Omental fat pad (tissue), 4 donors: ENCODE measurements at places on chromosomes 3 and 15.

GRCh38 chr3:113828600-113828999 is 10.0 kb upstream of the GRAMD1C start:
- DNase-seq, result no peak

- no peak for DNase-seq
These were observed 437.1 kb downstream of the SHQ1 start for GRCh38 chr3:72411126-72411525.

DNA sequence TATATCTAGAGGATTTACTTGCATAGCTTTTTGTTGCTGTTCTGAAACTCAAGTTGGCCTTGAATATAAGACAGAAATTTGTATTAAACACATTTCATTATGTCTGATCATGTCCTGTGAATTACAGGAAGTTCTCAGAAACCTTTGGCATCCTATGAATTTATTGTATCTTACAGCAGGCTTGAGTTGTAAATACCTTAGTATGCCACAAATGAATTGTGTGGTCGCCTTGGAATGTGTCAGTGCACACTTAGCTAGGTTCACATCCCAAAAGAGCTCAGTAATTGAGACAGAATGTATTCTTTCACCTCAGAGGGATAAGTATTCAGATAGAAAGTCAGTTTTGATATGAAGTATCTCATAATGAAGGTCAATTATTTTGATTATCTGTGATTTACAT is 83.4 kb downstream of the NEK11 start:
- no peak for DNase-seq

- DNase-seq, result no peak
These were observed 200.3 kb upstream of the ICE2 start for GRCh38 chr15:60679256-60679655.

DNA sequence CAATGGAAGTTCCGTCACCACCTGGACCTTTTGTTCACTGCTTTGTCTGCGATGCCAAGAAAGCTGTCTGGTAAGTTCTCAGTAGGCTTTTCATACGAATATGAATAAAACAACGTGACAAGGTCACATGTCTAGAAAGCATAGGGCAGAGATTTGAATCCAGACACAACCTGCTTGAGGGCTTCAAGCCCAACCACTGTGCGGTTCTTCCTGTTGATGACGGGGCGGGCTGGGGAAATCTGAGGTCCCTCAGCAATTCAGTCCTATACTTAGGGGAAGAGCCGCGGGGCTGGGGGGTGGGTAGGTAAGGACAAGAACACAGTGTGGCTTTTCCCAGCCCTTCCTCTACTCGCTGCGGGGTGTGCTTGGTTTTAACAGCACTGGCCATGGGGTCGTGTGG is 32.4 kb upstream of the SMAD3 start:
- DNase-seq, result no peak
